ENCODE measurements at places on chromosomes 7 and 10. TPM values are rescaled to one million over a fixed set of nuclear protein-coding genes. Genes with fewer than 3 reads are reported as not detected.

DNA sequence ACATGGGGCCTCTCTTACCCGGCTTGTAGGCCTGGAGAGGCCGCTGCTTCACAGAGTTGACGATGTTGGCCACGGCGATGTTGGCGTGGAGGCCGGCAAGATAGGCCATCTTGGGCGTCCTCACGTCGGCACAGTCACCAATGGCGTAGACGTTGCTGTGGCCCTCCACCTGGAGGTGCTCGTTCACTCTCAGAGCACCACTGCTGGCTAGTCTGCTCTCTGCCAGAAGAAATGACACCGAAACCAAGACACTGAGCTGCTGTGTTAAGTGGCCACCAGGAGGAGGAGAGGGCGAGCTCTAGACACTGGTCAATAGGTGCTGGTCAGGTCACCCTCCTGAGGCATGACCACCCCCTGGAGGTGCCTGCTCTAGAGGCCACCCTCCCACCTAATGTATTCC, 17.7 kb downstream of the AIFM2 start:
- no peak for DNase-seq

DNA sequence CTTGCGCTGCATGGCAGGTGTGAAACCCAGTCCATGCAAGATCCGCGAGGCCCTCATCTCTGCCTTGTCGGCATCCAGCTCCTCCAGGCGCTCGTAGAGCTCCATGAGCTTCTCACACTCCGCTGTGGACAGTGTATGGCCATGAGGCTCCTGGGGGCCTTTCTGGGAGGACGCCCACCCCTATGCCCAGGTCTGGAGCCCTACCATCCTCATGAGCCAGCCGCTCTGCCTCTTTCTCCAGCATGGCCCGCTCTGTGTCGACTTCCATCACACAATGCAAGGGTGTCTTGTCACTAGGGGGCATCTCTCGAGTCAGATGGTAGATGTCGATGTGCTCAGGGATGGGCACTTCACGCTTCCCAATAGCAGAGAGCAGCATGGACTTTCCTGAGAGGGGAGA, 3.3 kb downstream of the ABCF2 start:
- no peak for DNase-seq

- peak; percentile 60 for DNase-seq
These were observed 164.0 kb downstream of the MGMT start for GRCh38 chr10:129631006-129631405.

The POT1 gene
- total RNA-seq: 28.9 TPM

DNA sequence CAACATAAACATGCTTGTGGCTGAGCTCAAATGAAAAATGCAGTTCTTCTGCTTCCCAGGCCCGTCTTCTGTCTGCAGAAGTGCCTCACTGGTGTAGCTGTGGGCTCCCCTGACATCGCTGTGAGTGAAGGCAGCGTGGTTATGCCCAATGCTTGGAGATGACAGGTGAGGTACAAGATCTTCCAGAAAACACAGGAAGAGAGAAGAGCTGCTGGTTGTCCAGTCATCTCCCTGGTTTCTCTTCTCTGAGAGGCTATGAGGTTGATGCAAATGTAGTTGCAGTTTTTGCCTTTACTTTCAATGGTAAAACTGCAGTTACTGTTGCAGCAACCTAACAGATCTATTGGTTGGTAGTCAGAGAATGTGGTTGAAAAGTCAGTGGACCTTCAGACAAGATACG, 223.6 kb downstream of the GATA3 start:
- DNase-seq: no peak

DNA sequence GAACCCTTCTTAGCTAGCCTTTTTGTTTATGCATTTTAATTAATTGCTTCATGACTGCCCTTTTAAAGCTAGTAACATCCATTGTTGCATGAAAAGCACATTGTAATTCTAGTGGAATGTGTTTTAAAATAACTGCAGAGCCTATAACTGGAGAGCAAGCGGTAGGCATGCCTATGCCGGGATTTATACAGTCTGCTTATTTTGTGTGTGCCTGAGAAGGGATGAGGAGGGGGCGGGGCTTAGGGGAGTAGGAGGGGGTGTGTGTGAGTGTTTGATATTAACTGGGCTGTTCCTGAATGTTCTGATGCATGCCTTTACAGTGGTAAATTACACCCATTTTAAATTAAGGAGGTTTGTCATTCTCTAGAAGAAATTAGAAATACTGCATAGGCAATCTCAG, 208.1 kb downstream of the TCF7L2 start:
- no peak for DNase-seq

GRCh38 chr10:95389982-95390381, 99.2 kb upstream of the PDLIM1 start:
- no peak for DNase-seq

DNA sequence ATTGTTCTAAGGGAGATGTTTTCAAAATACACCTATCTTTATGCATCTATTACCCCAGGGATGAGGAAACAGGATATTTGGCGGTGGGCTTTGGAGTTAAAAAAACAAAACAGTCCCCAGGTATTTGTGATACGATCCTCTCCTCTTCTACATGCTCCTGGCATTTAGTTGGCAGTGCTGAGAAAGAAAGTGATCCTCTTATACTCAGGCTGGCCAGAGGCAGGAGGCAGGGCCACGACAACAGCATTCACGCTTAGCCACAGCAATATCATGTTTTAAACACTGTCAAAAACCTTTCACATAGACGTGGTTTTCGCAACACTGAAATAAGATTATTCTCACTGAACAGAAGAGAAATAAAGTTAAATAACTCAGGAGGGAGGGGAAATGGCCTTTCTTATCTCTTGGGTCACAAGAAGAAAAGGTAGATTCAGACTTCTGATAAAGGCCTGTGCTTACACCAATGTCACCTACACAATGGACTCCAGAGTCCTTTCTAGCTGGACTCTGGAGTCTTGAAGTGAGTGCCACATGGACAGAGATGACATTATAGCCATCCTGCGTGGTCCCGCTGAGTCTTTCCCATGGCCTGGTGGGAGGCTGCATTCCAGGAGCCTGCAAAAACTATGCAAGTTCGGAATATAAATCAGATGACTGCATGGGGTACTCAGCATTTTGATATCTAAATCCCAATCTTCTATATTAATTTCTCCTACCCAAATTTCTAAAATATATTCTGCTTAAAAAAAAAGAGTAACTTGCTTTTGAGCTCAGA, 88.7 kb downstream of the PIP4K2A start:
- no peak for DNase-seq

DNA sequence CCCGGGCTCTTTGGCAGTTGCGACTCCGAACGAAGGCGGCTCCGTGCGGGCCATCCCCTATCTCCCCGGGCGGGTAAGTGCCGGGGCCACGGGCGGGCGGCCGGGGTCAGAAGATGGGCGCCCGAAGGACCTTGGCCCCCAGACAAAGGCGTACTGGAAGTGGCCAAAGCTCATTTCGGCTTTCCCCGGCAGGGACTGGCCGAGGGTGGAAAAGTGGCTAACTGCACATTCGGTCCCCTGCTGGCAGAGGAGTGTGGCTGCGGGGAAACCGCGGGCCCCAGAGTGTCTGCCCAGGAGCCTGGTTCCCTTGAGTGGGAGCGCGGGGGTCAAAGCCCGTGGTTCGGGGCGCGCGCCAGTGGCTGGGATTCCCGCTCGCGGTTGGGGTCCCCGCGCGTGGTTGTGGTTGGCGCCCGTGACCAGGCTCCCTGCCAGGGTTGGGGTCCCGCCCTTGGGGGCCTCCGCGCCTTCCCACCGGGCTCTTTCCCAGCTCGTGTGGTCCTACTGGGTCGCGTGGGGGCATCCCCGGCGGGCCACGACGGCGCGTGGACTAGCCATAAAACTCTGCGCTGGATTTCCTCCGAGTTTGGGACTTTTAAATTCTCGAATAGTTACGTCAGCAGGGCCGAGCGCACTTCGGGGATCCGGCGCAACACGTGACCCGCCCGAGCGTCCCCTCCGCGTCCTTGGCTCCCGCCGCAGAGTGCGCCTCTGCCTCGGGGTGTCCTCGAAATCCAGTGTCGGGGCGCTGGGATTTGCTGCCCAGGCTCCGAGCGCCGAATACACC, 124.4 kb downstream of the TACC2 start:
- peak; percentile 80 for DNase-seq

DNA sequence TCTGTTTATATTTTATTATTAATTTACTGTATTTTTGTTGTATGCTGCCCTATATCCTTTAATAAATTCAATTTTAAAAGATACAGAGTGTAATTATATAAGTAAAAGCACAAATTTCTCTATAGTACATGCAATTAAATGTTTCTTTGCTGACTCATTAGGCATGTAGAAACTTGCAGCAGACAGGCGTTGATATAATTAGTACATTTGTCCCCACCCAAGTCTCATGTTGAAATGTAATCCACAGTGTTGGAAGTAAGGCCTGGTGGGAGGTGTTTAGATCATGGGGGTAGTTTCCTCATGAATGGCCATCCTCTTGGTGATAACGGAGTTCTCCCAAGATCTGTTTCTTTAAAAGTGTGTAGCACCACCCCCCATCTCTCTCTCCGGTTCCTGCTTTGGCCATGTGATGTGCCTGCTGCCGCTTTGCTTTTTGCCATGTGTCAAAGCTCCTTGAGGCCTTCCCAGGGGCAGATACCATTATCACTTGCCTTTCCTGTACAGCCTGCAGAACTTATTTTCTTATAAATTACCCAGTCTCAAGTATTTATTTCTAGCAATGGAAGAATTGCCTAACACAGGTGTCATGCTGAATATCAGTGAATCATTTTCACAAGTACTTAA, 63.7 kb downstream of the TSPAN12 start:
- peak; percentile 34 for DNase-seq

The CRPPA gene
- total RNA-seq: 4.5 TPM

DNA sequence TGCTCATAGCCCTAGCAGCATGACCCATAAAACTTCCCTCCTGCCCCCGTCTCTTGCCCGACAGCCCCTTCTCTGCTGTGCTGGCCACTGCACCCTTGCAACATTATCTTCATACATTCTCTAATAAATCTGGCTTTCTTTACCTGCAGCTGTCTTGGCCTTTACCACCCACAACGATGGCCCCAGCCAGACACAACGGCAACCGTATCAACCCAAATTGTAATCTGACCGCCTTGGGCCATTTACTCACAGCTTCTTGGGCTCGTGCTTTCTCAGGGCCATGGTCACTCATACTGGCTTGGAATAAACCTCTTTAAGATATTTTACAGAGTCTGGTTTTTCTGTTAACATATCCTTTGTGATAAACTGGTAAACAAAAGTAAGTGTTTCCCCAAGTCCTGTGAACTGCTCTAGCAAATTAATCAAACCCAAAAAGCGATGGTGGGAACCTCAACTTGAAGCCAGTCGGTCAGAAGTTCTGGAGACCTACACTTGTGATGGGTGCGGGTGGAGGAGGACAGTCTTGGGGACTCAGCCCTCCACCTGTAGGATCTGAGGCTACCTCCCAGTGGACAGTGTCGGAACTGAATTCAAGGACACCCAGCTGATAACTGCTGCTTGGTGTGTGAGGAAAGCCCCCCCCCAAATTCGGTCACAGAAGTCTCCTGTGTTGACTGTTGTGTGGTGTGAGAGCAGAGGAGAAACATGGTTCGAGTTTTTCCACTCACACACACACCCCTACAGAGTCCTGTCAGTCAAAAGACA, 87.6 kb upstream of the ATP6V0A4 start:
- DNase-seq: no peak

The GPER1 gene
- 0.32 TPM for total RNA-seq

GRCh38 chr7:28705350-28705749, 252.8 kb downstream of the TRIL start:
- DNase-seq: no peak

- DNase-seq: no peak
These were observed 1.3 kb upstream of the DGKI start for GRCh38 chr7:137848095-137848494.

DNA sequence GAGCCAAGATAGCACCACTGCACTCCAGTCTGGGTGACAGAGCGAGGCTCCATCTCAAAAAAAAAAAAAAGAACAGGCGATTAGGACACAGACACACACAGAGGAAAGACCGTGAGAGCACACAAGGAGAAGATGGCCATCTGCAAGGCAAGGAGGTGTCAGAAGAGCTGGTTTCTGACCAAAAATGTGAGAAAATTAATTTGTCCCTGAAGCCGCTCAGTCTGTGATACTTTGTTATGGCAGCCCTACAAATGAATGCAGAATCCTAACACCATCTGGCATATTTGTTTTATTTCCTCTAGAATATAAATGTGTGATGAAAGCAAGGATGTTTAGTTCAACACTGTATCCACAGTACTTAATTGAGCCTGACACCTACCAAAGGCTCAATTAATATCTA, 69.7 kb downstream of the ZFAND4 start:
- no peak for DNase-seq

DNA sequence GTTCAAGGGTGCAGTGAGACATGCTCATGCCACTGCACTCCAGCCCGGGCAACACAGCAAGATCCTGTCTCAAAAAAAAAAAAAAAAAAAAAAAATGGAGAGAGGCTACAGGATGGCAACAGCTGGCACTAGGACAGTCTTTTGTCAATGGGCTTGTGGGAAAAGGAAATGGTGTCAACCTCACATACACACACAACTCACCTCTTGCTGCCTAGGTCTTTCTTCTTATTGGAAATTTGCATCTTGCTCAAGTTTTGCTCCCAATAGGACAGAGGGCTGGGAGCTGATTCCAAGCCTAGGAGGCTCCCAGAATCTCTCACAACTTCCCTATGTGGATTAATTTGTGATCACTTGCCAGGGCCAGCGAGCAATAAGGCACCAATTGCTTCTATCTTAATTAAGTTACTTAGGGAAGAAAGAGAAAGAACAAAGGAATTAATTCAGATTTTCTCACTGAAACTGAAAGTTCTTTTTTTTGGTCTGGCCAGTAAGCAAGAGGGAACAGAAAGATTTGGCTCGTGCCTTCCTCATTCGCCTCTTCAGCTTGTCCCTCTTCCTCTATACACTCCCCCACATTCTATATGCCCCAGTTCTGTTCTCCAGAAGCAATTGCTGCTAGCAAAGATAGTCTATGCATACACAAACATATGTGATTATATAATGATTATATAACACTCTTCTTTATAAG, 33.8 kb downstream of the MAP3K8 start:
- DNase-seq: no peak

GRCh38 chr10:110241841-110242240, 34.4 kb downstream of the MXI1 start:
- DNase-seq: no peak

The CALCR gene
- not detected for total RNA-seq

The CACNA2D1 gene
- 40.4 TPM for total RNA-seq

The KCNIP2 gene
- total RNA-seq: 0.17 TPM

DNA sequence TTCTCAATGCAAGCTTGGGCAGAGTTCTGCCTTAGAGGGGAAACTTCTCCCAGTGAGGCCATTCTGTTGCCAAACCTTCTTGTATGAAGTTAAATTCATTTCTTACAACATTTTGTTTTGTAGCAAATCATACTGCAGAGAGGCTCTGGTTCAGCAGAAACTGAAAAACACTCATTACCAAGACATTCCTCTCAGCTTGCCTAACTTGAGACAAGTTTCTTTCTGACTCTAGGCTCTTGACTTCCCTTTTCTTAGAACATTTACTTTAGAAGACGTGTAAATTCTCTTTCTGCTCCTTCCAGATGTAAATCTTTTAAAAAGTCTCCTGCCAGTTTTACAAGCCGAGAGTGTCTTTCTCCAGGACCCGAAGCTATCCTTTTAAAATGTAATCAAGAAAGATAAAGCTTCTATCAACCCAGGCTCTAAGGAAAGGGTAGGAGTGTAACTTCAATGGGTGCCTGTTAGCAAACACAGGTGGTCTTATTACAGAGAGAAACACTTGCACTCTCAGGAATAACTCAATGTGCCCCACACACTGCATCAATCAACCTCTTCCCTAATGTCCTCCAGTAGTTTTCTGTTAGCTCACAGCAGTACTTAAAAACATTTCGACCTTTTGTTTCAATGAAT, 80.5 kb upstream of the TAS2R16 start:
- no peak for DNase-seq

Measured in LHCN-M2 (cell line).